Stimulated activated CD4-positive, alpha-beta T cell treated with anti-CD3 and anti-CD28 coated beads, Interleukin-1b, Interleukin-23, amount 100 ng/mL, for 1 hour (primary cell): ENCODE measurements at places on chromosomes 6 and 20.

DNA sequence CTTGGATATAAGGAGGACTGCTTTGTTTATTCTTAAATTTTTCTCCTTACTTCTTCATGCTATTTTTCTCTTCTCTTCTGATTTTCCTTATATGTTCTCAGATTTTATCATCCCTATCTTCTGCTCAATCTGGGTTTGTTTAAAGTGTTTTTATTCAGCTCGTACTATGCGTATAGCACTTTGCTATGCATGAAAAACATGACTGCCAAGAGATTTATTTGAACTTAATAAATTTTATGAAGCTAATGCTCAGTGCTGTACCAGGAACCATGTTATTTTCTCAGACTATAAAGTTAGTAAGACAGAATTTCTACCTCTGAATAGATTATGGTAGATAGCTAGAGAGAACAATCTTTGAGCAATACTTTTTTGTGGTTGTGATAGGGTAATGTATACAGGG is 305.9 kb downstream of the LAMA2 start:
- DNase-seq = no peak

GRCh38 chr6:55260181-55260580 is 67.1 kb upstream of the GFRAL start:
- no peak for DNase-seq

DNA sequence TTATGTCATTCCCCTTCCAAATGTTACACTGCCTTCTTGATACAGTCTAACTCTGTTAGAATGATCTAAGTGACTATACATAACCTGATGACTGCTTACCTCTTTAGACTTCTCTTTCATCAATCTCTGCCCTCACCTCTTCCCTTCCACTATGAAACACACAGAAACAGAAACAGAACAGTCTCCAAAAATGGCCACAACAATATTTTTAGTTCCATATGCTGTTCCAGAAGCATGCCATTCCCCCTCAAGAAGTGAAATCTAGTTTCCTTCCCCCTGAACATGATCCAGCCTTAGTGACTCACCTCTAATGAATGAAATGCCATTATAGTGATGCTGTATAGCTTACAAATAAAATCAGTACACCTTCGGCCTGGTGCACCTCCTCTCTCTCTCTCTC is 229.3 kb upstream of the TENT5A start:
- no peak for DNase-seq

DNA sequence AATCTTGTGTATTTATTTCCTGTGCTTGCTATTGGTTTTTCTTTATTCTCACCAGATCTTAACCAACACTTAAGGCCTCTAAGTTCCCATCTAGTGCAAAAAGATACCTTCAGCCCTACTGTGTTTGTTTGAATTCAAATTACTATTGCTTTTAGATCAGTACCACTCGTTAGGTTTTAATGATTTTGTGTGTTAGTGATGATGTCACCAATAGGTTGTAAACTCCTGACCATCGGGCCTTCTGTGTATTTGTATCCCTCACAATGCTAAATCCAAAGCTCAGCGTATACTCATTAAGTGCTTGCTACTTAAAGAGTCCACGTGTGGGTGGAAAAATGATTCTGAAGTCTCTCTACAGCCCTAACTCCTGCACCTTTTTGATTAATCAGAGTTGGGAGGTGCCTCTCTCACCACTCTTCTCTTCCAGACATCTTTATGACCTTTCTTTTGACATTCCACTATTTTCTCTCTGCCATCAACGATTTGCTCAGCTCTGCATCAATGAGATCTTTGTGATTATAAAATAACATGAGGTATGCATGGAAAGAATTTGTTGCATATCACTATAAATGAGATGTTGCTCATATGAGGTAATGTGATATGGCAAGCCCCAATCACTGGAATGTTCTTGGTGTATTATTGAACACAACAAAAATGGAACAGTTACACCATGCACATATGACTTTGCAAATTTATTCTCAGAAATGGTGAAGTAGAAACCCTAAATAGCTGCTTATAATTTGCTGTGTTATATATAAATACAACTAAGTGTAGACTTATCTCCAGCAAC is 55.1 kb upstream of the LAMA2 start:
- no peak for DNase-seq

DNA sequence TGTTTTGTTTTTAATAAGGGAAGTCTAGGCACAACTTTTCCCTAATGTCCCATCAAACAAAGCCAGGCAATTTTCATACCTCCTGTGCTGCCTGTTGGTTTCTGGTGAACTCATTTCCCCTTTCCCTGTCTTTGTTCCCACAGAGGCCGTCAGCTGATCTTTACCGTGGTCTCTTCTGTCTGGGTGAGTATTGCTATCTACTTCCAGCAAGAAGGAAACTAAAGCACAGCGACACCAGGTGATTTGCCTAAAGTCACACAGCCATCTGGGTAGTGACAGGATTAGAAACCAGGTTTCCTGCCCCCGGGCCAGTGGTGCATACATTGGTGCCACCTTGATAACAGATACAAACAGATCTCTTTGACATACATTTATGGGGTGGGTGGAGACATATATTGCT is 59.6 kb downstream of the RAB44 start:
- no peak for DNase-seq

GRCh38 chr20:33284284-33284683 is 1.3 kb downstream of the BPIFB1 start:
- no peak for DNase-seq

GRCh38 chr6:85637579-85637978 is 5.1 kb downstream of the SYNCRIP start:
- no peak for DNase-seq

DNA sequence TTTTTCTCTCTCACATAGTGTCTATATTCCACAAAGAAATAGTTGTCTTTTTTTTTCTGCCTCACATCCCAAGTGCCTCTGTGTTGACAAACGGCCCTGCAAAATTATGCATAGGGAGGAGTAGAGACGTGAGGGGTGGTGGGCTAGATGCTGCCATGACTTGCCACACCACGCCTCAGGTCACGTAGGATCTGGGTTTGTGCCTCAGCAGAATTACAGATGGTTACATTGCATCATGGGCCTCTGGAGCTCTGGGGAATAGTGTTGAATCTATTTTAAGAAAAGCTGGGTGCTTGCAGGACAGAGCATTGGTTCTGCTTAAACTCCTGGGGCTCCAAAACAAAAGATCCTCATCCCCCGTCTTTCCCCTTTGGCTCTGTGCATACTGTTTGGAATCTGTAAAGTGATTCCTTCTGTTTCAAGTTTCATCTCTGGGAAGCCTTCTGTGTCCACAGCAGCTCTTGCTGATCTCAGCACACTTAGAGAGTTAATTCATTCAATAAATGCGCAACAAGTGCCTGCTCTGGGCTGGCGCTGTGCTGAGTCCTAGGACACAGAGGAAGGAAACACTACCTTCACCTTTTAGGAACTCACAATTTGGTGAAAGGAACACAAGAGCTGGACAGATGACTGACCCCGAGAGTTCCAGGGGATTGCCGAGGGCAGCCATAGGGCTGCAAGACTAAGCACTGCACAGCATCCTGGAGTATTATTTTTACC is 2.4 kb downstream of the FANCE start:
- no peak for DNase-seq

GRCh38 chr20:49029203-49029602 is 16.9 kb upstream of the CSE1L start:
- no peak for DNase-seq

DNA sequence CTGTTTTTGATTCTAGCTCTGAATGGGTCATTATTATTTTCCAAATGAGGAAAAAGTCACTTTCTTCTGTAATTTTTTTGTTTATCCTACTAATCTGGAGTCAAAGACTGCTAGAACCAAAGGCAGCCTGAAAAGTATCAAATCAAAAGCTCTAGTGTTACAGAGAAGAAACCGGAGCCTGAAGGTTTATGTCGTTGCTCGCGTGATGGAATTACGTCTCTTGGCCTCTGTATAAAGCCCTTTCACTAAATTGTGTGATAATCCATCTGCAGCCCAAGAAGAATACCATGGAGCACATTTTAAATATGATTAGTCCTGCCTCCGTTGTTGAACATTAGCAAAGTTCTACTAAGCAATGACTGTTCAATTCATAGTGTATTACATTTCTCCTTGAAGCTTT is 738.6 kb downstream of the C6orf118 start:
- DNase-seq = no peak

DNA sequence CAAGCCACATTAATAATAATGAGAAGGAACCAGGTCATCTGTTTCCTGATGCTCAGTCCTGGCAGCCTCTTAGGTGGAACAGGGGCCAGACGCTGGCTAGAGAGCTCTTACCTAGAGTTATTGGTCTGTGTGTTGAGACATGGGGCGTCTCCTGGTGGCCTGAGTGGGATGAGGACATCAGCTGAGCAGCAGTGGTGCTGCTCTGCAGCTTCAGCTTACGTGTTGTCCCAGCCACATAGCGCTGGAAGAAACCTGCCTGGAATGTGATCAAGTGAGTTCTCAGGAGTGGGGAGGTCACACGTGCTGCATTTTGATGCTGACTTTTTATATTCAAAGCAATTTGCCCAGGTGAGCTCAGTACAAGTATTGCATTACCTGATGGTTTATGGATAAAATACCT is 355.4 kb downstream of the CDH26 start:
- DNase-seq = no peak

GRCh38 chr20:46226602-46227001 is 81.7 kb downstream of the CDH22 start:
- no peak for DNase-seq

GRCh38 chr20:62487-62886 is 25.0 kb upstream of the DEFB125 start:
- no peak for DNase-seq

DNA sequence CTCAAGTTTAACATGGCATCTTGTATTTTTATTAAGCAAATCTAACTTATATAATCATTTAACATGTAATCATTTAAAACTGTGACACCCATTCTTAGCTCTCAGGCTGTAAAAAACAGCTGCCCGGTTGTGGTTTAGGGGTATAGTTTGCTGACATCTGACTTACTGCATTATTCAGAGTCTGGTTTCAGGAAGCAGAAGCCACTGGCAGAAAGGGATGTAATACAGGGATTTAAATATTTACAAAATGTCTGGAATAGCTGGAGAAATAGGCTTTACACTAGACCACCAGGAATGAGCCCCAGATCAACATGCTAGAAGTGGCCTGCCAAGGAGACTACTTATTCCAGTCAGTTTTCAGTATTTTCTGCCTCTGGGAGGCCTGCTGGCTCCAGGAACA is 421.1 kb downstream of the CD109 start:
- no peak for DNase-seq

- DNase-seq = no peak
Observed at GRCh38 chr20:49631061-49631716, 63.3 kb upstream of the PTGIS start.

DNA sequence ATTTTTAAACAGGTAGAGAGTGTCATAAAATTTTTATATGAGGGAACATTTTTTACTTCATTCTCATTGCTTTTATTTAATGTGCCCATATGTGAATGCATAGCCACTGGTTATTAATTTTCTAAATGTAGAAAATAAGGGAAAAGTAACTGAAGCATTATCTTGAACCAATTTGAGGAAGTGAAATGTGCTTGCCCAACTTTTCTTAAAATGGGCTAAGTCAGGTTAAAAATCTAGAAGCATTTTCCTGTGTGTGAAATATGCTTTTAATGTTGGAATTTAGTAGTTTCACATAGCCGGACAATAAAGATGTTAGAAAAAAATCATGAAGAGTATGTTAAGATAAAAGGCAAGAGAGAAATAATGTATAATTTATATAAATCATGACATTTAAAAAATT is 3.8 kb downstream of the SEC23B start:
- DNase-seq = no peak

DNA sequence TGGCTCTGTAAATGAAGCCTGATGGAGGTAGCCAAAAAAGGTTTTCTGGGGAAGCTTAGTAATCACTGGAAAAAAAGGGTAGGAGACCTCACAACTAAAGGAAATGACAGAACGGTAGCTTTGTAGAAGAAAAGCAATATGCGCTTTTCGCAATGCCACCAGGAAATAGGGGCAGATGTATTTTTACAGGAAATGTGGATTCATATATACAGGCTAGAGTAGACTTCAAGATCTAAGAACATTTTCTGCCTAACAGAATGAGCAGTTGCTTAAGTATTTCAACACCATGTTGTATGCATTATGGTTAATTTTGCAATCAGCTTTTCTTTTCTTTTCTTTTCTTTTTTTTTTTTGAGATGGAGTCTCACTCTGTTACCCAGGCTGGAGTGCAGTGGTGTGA is 219.6 kb downstream of the CD83 start:
- DNase-seq = no peak

- DNase-seq = no peak
Observed at GRCh38 chr6:127503022-127503421, 16.1 kb downstream of the MTCL3 start.

DNA sequence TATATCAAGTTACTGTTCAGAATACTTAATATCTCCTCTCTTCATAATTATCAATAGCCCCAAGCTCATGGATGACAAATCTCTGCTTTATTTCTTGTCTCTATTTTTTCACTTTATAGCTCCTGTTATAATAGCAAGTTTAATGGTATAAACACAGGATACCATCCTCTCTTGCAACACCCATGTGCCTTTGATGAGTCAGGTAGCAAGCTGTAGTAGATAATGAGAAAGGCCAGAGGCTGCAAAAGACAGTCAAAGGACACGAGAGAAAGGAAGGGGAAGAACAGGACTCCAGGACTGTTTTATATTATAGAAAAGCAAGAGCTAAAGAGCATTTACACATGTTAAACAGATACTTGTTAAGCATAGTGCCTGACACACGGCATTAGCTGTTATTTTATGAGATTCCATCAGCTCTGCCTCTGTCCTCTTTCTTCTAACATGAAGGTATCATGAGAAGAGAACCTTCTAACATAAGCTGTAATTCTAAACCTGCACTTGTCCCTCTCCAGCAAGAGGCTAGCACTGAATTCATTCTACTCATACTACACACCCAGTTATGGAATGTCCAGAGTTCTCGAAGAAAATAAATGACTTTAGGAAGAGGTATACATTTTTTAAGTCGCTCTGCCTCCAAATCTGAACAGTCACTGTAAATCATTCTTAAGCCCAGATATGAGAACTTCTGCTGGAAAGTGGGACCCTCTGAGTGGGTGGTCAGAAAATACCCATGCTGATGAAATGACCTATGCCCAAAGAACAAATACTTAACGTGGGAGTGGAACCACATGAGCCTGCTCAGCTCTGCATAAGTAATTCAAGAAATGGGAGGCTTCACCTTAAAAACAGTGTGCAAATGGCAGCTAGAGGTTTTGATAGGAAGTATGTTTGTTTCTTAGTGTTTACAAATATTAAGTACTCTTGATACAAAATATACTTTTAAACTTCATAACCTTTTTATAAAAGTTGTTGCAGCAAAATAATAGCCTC is 45.0 kb downstream of the NT5E start:
- no peak for DNase-seq

- DNase-seq = no peak
Observed at GRCh38 chr6:158905277-158905676, 86.1 kb upstream of the EZR start.

GRCh38 chr20:58634521-58635278 is 16.4 kb upstream of the STX16 start:
- DNase-seq = no peak

- no peak for DNase-seq
Observed at GRCh38 chr20:20073801-20074371, 21.6 kb downstream of the CFAP61 start.

DNA sequence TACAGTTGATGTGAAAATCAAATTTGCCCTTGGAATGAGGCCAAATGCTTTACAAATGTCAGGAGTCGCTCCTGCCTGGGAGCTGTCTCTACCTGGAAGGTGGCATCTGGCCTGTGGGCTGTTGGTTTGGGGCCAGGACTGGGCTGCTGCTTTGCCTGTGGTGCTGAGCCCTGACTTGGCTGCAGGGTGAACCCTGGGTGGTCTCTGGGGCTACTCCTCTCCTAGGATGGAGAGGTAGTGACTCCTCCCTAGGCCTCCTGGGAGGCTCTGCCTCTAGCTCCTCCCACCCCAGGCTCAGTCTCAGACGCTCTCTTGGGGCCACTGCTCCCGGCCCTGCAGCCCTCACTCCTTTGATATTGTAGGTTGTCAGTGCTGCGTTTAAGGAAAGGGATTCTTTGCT is 47.5 kb downstream of the EFCAB8 start:
- no peak for DNase-seq
